ENCODE measurements at places on chromosomes 11 and 22. TPM values are rescaled to one million over a fixed set of nuclear protein-coding genes. Genes with fewer than 3 reads are reported as not detected.

The MTFP1 gene
- total RNA-seq: 28.1 TPM

The TRPM5 gene
- 0.68 TPM for total RNA-seq

The PARVG gene
- total RNA-seq: 1.2 TPM

The VPS26B gene
- 80.8 TPM for total RNA-seq

The MMP1 gene
- not detected for total RNA-seq

The PATE4 gene
- total RNA-seq: not detected

The SLC22A25 gene
- not detected for total RNA-seq

DNA sequence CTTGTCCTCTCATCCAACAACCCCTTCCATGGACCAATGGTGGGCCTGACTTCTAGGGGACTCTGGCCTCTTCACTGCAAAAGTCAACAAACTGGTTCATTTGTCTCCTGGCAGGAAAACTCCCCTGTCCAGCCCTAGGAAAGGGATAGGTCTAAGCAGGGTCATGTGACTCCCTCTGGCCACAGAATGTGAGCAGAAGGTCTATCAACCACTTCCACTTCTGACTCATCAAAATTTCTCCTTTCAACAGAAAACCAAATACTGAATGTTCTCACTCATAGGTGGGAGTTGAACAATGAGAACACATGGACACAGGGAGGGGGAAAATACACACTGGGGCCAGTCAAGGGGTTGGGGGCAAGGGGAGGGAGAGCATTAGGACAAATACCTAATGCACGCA, 1.3 kb upstream of the ISX start:
- no peak for DNase-seq

- DNase-seq: no peak
Observed at GRCh38 chr11:2275334-2276279, 5.2 kb upstream of the ASCL2 start.

- DNase-seq: no peak
Observed at GRCh38 chr11:128559496-128560103, 27.8 kb downstream of the ETS1 start.

DNA sequence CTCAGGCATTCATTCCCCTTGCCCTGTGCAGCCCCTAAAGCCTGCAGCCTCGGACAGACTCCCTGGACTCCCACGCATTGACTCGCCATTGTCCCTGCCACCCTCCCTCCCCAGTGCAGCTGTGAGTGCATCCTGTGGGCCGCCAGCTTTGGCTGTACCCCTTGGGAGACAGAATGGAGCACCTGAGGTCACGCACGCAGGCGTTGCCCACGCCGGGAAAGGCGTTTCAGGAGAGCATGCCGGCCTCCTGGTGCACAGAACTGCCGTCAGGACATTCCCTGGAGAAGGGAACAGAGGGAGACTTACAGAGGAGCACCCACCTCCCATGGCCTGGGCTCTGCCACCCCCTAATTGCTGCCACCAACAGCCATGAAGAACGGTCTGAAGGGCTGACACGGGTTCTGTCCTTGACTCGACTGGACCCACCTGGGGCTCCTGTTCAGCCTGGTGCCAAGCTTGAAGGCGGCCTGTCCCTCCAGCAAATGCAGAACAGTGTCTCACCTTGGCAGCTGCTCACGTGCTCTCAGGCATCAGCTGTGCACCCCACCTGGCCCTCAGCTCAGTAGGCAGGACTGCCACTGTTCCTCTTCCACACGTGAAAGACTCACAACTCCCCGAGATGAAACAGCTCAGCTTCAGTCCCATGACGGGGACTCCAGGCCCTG, 503.8 kb downstream of the BRD1 start:
- DNase-seq: no peak

- DNase-seq: no peak
Observed at GRCh38 chr11:128714881-128715280, 21.0 kb downstream of the FLI1 start.

- no peak for DNase-seq
Observed at GRCh38 chr22:47966316-47966715, 1203.9 kb downstream of the TBC1D22A start.

- DNase-seq: peak; percentile 24
Observed at GRCh38 chr22:17980638-17981051, 43.7 kb downstream of the MICAL3 start.

DNA sequence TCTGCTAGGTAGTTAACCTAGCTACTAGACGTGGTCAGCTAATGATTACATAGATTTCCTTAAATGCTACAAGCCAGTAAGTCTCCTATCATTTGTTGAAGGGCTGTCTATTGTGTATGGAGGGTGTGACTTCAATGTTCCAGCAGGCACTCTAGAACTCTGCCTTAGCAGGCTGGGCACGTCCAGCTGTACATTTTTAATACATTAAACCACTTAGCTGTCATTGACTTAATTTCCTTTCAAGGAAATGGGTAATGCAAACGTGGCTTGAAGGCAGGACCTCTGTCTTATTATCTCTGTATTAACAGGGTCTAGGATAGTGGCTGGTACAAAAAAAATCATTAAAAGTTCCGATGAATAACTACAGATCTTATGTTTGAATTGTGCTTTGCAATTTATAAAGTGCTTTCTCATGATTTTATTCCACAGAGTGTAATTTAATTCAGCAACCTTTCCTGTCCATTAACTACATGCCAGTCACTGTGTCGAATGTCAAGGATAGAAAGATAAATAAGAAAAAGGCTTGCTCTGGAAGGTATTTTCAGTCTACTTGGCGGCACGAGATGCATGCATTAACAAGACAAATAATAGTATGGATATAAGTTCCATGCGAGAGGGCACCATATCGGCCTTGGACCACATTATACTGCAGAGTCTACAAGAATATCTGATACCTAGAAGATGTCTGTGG, 60.3 kb downstream of the APOL3 start:
- DNase-seq: no peak

GRCh38 chr11:20110908-20111669, 49.2 kb downstream of the DBX1 start:
- DNase-seq: peak; percentile 35

GRCh38 chr11:108226036-108226435, 3.2 kb downstream of the ATM start:
- no peak for DNase-seq
